ENCODE measurements at places on chromosomes 11 and 22.

DNA sequence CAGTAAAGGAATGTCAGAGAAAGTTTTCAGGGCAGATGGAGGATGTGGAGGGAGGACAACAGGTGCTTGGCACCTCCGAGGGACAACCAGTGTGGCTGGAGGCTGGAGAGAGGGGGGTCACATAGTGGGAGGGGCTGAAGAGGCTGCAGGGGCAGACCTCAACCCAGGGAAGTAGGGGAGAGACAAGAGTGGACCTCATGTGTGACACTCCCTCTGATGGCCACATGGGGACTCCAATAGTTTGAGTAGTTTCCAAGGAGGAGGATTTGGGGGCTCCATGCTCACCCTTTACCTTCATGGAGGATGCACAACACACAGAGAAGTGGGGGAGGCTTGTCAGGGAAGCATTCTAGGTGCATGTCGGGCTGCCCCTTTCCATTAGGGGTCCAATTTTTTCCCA is 35.1 kb upstream of the ASPHD2 start:
- no peak for DNase-seq

- DNase-seq = no peak
These were observed 1.2 kb downstream of the ACRV1 start for GRCh38 chr11:125679397-125679796.

- DNase-seq = no peak
These were observed 26.5 kb downstream of the KRTAP5-5 start for GRCh38 chr11:1656061-1656441.

DNA sequence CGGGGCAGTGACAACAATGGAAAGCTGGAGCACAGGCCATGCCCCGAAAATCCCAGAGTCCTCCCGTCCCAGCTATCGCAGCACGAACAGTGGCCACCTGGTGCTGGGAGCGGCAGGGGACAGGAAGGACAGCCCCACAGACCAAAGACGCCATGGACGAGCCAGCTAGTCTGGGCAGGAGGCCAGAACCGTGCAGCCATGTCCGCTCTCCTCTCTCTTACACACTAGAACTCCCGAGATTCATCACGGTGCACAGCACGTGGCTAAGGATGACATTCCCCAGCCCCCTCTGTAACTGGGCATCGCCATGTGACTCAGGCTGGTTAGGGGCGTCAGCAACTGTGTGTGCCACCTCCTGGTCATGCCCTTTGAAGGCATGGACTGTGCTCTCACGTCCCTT is 4.6 kb downstream of the CDPF1 start:
- peak; percentile 66 for DNase-seq

- DNase-seq = no peak
These were observed 151.5 kb upstream of the CTSC start for GRCh38 chr11:88489030-88489429.

GRCh38 chr11:11857769-11858168 is 16.0 kb downstream of the USP47 start:
- no peak for DNase-seq

DNA sequence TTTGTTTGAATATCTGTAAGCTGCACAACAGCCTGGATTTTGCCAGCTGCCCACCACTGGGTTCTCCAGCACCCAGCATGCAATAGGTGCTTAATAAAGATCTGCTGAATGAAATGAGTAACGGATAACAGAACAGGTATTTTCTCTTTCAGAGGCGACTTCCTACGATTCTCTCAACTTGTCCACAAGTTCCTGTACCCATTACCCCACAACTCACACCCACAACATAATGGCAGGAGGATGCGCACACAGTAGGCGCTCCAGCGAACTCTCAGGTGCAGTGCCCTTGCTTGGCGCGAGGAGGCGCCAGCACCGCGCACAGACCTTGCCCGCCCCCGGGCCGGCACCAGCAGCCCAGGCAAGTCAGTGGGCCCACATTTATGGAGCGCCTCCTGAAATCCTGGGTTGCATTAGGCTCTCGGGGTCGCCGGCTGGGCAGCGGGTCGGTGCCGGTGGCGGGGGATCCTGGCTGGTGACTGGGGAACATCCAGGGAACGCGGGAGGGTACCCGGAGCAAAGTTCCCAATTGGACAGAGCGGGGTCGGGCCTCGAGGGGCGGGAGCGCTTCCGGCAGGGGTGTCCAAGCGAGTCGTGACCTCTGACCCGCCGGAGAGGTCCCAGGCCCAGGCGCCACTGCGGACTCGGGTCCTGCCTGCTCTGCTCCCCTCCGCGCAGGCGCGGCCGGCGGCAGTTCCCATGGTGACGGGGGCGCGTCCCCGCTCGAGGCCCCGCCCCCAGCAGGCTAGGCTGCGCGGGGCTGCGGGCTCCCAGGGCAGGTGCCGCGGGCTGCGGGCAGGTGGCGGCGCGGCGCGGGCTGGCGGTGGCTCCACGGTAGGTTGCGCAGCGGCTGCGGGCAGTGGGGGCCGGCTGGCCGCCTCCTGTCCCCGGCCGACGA is at the start of gene KIAA1671:
Gene KIAA1671, plus strand, starts transcription at position 775 of the 895 bp plus-strand sequence. CDS start 75,284 bp downstream, outside the sequence.
- peak; percentile 77 for DNase-seq

- peak; percentile 62 for DNase-seq
These were observed 60.4 kb upstream of the CD5 start for GRCh38 chr11:61041755-61042518.

GRCh38 chr11:12152321-12152720 is 41.9 kb downstream of the MICAL2 start:
- no peak for DNase-seq

DNA sequence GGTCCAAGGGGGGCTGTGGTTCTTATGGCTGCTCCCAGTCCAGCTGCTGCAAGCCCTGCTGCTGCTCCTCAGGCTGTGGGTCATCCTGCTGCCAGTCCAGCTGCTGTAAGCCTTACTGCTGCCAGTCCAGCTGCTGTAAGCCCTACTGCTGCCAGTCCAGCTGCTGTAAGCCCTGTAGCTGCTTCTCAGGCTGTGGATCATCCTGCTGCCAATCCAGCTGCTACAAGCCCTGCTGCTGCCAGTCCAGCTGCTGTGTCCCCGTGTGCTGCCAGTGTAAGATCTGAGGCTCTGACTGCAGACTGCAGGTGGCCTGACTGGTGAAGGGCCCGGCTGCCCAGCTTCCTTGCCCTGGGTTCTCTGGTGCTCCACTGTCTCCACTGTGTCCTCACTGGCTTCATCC is 696 bp downstream of the KRTAP5-5 start:
- no peak for DNase-seq

- no peak for DNase-seq
These were observed 83.0 kb upstream of the RTL6 start for GRCh38 chr22:44581096-44581435.

GRCh38 chr11:66326261-66327111 is 9.6 kb upstream of the CD248 start:
- DNase-seq = no peak

DNA sequence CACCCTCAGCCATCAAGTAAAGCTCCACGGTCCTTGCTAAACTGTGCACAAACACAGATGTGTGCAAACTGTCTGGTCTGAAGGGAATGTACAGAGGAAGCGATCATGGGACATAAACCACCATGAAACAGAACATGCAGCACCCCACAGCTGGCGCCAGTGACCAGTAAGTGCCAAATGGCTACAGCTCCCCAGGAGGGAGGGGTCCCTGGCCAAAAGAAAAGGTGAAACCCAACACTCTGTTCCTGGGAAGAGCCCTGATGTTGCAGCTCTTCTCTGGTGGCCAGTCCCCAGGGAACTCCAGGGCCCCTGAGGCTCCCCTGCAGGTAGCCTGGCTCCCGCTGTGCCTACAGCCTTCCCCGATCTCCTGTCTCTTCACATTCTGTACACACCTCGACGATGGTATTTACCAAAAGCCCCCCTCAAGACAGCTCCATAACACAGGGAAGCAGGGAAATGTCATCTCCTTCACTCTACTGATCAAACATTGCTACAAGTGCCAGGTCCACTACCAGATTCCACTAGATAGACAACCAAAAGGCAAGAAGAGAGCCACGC is 2.9 kb downstream of the DGCR6L start:
- no peak for DNase-seq

GRCh38 chr22:28180804-28181731 is 262.0 kb upstream of the PITPNB start:
- DNase-seq = no peak

- DNase-seq = no peak
These were observed 9.4 kb downstream of the MPST start for GRCh38 chr22:37028692-37029674.

DNA sequence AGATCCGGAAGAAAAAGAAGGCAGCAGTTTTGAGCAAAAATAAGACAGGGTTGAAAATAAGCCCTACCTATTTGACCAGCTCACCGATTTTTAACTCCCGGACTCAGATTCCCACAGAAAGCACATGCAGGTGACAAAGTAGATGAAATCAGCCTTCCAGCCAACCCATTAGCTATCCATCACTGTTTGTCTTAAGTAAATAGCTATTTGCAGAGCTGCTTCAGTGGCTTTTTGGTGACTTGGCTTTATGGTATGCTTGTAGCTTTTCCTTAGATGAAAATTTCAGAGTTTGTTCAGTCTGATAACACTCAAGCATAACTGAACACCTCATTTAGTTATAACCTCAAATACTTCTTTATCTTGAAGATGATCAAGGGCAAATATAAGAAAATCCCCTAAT is 192.6 kb downstream of the HIPK3 start:
- no peak for DNase-seq

DNA sequence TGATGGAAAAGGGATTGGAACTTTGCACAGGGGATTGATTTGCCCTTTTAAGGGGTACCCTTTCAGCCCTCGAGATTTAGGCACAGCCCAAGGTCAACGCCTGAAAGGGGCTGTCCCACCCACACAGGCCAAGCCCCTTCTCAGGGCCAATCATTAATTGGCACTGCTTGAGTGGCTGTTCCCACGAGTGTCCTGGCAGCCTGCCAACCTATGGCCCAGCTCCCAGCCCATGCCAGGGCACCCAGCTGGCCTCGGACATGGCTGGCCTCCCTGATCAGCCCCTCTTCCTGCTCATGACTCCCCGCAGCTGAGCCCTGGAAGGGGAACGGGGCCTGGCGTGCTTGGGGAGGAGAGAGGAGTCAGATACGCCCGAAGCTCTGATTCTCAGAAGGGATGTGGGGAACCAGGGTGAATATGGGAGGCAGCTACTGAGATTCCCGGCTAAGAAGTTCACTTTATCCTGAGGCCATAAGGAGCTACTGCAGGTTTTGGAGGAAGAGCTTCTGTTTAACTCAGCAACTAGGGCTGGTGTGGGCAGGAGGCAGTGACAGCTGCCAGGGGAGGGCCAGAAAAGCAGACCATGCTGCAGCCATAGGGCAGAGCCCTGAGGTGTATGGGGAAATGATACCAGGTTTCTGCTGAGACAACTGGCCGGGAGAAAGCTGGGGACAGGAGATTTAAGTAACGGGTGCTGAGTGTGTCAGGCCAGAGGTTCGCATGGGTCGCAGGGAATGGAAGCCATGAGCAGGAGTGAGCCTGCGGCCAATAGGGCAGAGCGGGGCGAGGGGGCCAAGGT is 30.0 kb downstream of the WNT7B start:
- no peak for DNase-seq

DNA sequence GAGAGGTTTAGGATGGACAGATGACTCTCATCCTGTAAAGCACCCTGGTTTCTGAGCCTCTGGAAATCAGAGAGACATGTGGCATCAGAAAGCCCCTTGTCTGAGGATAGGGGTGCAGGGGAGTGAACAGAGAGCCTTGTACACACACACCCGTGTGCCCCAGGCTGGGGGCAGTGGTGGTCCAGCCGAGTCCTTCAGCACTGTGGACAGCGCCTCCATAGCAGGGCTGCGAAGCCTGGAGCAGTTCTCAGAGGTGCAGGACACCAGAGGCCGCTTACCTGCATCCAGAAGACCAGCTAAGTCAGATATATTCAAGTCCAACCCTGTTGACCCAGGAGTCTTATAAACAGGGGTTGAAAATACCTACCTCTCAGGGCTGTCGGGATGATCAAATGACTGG is 11.5 kb upstream of the IGSF9B start:
- no peak for DNase-seq

Measured in muscle of arm (tissue), 14 donors.